ENCODE measurements at places on chromosomes 1 and 21.

- no peak for DNase-seq
Measured at GRCh38 chr1:16392740-16393569, 25.9 kb downstream of the SZRD1 start.

- no peak for DNase-seq
Measured at GRCh38 chr1:147236959-147237791, 5.3 kb upstream of the CHD1L start.

- DNase-seq, result no peak
Measured at GRCh38 chr1:225767634-225768540, 9.7 kb upstream of the SRP9 start.

- DNase-seq, result no peak
Measured at GRCh38 chr1:30321996-30322858, 401.2 kb downstream of the MATN1 start.

- DNase-seq, result no peak
Measured at GRCh38 chr1:46969014-46969619, 27.8 kb upstream of the CYP4A11 start.

DNA sequence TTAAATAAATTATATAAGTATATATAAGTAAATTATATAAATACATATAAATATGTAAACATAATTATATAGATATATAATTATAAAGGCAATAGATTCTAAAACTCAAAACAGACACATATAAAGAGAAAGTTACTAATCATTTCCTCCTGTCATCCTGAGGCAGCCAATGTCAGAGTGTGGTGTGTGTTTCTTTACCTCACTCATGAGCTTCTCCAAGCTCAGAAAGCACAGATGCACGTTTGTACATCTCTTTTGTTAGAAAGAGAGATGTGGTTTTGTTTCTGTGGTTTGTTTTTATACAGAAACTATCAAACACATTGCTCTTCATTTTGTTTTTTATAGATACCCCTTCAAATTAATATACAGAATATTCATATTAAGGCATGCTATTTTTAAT lies 594.8 kb downstream of the USP25 start:
- DNase-seq, result no peak

DNA sequence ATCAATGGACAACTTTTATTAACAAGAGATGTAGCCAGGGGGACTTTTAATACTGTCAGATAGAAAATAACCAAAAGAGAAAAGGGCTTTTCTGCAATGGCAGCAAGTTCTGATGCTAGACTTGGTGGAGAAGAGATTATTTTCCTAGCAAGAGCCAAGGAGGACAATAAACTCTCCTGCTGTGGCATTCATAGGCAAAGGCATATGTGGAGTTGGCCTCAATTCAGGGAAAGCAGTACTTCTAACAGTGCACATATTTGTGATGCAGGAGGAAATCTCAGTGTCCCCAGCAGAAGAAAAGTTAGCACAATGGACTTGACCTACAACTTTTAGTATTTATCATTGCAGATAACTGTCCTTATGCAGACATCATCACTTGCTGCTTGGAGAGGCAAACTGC lies 75.1 kb upstream of the GRIK1 start:
- DNase-seq, result no peak

- DNase-seq, result no peak
Measured at GRCh38 chr1:225343618-225344017, 84.2 kb downstream of the LBR start.

DNA sequence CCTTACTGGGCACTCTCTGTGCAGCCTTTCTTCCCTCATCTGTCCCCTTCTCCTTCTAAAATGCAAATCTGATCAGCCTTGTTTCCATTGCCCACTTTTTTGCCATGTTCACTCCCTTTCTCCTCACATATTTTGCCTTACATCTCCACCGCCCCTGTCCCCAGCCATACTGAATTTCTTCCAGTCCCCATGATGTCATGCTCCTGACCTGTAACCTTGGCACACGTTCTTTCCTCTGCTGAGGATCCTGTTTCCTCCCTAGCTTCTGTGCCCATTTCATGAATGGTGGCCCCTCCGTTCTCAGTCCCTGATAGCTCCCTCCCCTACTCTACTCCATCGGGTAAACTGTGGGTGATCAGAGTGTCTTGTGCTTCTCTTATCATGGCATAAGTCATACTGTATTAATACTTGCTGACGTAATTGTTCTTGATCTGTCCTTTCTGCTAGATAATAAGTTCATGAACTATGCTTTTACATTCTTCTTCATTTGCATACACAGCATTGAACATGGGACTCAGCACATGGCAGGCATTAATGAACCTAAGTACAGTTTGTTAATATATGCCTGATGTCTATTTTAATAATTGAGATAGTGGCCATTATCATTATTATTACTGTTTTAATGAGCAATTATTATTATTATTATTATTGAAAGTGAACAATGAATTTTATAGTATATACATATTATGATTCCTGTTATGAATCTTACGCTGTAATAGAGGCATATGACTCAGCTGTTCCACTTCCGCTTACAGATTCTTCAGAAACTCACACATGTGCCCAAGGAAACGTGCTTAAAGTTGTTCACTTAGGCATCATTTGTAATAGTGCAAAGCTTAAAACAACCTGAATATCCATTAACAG lies 28.5 kb downstream of the MAP3K21 start:
- no peak for DNase-seq

DNA sequence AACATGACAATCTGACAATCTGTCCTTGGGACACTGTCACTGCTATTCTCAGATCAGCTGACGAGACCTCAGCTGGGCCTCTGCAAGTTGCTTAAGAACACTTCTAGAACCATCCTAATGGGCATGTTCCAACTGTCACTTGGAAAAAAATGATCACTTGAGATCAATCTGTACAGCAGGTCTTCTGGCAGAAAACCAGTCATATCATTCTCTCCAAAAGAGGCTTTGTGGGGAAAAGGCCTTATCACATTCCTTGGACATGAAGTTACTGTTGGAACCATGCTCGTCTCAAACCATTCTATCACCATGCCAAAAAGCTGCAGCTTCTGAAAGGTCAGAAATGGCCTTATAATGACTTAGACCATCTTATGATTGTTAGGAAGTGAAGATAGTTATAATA lies 744.2 kb downstream of the USP25 start:
- DNase-seq, result no peak

DNA sequence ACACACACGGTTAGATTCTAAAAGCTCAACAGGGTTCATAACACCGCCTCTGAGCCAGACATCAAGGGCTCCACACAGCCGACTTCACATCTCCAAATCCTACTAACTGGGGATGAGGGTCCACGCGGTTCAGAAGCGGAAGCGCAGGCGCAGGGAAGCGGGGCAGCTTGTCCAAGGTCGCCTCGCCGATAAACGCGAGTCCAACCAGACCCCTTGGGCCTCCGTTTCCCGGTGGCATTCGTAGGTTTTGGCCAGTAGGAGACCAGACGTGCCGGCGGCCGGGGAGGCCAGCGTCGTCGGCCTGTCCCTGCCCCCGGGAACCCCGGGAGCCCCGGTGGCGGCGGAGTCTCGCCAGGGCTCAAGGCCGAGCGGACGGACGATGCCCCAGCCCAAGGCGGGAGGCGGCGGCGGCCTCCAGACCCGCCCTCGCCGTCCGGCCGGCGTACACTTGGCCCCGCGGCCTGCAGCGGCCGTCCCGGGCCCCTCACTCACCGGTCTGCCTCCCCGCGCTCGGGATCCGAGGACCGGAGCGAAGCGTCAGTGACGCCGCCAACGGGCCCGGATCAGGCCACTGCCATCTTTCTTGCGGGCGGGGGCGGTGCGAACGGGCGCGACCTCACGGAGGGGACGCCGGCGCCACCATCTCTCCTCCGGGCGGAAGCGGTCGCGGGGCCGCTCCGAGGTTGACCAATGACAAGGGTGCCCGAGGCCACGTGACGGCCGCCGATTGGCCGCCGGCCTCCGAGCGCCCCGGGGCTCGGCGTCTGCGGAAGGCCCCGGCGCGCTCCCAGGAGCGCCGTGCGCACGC lies at the start of gene SDF4:
Gene SDF4, minus strand, starts transcription at position 602 of the 808 bp plus-strand sequence. CDS start 3,229 bp downstream, outside the sequence.
- peak; percentile 89 for DNase-seq

DNA sequence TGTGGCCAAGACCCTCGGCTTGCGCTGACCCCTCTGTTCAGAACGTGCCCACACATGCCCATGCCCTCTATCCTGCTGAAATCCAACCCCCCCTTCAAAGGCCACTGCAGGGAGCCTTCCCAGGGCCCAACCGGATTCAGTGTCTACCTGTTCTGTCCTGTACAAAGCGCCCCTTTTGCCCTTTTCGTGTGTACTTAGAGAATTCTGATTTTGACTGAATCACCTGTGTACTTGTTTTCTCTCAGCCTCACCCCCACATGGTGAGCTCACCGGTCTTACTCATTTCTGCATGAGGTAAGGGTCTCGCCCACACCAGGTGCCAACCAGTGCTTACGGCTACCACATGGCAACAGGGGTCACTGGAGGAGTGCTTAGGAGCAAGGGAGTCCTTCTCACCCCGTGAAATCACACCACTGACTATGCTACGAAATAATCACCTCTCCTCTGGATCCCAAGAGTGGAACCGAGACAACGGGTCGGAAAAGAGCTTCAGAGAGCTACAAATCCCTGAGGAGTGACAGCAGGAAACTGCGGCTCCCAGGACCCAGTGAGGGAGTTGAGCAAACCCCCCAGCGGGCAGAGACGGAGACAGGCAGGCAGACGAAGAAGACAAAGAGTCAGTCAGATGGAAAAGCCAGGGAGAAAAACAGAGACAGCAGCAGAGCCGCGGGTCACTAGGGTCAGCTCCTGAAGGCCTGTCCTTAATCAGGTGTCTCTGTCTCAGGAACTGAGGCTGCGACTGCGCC lies 2.1 kb upstream of the S100A2 start:
- no peak for DNase-seq

GRCh38 chr21:33293136-33293535 lies 27.0 kb downstream of the IL10RB start:
- no peak for DNase-seq

- DNase-seq, result no peak
Measured at GRCh38 chr1:101191049-101191448, 45.8 kb upstream of the S1PR1 start.

GRCh38 chr1:206445116-206445515 lies 25.2 kb upstream of the IKBKE start:
- DNase-seq, result no peak

- DNase-seq, result no peak
Measured at GRCh38 chr1:53111073-53111556, 31.3 kb downstream of the SLC1A7 start.

- DNase-seq, result no peak
Measured at GRCh38 chr1:194071205-194071604, 884.8 kb upstream of the B3GALT2 start.

DNA sequence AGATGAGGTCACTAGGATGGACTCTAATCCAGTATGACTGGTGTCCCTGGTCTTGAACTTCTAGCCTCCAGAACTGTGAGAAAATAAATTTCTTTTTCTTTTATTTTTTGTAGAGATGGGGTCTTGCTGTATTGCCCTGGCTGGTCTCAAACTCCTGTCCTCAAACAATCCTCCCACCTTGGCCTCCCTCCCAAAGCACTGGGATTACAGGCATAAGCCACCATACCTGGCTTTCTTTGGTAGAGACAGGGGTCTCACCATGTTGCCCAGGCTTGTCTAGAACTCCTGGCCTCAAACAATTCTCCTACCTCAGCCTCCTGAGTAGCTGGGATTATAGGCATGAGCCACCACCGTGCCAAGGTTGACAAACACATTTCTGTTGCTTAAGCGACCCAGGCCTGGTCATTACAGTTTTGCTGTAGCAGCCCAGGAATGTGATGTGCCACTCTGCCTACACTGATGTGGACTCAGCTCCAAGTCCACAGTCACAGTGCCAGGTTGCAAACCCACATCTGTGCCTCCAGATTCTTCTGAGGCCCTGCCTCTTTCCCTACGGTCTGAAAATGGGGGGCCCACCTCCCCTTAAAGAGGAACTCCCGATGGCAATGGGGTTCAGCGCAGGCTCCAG lies 15.9 kb downstream of the PYCR2 start:
- no peak for DNase-seq

All from neural crest cell (in vitro differentiated cells).